Cortex of kidney (tissue), 1 donor: ENCODE measurements at places on chromosomes 7 and 10.

- DNase-seq = no peak
These were observed 60.4 kb upstream of the ADO start for GRCh38 chr10:62744136-62744535.

DNA sequence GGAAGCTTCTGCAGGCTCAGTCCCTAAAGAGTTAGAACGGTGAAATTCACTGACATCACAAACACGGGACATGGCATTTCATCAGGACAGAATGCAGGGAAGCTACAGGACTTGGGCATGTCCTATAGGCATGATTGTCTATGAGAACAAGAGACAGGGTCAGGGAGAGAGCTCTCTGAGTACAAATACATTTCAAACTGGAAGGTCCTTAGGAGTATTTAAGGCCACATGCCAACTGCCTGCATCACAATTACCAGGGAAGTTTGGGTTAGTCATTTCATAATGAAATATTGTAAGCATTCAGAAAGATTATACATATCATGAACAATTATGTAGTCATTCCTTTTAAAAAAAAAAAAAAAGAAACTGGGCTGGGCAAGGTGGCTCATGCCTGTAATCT, 71.3 kb downstream of the CREB3L2 start:
- no peak for DNase-seq

DNA sequence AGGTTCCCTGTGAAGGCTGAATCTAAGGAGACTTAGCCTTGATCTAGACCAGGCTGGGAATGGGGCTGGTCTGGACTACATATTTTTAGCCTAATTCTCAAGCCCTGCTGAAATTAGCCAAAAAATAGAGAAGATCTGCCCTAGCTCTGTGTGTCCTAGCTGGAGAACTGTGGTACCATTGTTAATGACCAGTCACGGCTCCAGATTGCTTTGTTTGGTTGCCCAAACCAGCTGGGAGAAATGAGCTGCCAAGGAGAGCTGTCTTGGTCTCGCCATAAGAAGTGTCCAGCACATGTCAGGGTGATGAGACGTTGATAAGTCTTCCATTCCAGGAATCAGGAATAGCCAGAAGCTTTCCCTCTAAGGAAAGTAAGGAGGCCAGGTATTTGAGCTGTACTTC, 20.7 kb downstream of the GBX1 start:
- no peak for DNase-seq

DNA sequence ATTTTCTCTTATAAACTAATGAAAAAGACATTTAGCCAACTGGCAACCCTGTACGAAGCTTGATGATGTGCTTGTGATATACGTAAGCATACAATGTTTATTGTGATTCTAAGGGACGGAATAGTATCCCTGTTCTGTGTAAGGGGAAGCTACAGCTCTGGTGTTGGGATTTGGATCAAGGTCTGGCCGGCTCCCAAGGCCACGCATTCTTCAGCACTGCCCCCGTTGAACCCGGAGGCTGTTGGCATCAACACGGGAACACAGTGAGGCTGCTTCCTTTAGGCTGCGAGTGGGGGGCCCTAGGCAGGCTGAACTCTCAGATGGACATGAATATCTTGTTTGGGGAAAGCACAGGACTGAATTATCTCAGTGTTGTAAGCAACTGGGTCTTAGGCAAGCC, 180.6 kb downstream of the CAMK1D start:
- DNase-seq = no peak

- DNase-seq = no peak
These were observed 302.6 kb upstream of the SP4 start for GRCh38 chr7:21125297-21125696.

GRCh38 chr7:55536619-55537457, 35.5 kb downstream of the VOPP1 start:
- DNase-seq = no peak

DNA sequence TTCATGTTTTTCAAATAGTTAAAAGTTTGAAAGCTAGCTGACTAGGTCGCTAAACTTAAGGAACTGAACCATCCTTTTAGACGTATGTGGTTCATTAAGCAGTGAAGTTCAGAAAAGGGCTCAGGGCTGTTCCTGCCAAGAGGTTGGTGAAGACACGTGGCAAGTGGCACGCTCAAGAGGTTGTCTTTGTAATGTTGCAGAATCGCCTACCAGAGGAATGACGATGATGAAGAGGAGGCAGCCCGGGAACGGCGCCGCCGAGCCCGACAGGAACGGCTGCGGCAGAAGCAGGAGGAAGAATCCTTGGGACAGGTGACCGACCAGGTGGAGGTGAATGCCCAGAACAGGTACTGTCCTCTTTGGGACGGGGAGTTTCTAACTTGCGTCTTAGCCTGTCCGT, 57.8 kb upstream of the AGBL3 start:
- DNase-seq = no peak
